Kidney (tissue), 22 donors: ENCODE measurements at places on chromosomes 2 and 18. TPM values are rescaled to one million over a fixed set of nuclear protein-coding genes. Genes with fewer than 3 reads are reported as not detected.

- no peaks in the 10 kb centered on the region for H3K4me1 ChIP-seq
- no peaks in the 10 kb centered on the region for H3K36me3 ChIP-seq
- no peak for DNase-seq
- H3K27me3 ChIP-seq: no peaks in the 10 kb centered on the region
Measured at GRCh38 chr2:145777297-145777696, 1257.4 kb upstream of the ZEB2 start.

DNA sequence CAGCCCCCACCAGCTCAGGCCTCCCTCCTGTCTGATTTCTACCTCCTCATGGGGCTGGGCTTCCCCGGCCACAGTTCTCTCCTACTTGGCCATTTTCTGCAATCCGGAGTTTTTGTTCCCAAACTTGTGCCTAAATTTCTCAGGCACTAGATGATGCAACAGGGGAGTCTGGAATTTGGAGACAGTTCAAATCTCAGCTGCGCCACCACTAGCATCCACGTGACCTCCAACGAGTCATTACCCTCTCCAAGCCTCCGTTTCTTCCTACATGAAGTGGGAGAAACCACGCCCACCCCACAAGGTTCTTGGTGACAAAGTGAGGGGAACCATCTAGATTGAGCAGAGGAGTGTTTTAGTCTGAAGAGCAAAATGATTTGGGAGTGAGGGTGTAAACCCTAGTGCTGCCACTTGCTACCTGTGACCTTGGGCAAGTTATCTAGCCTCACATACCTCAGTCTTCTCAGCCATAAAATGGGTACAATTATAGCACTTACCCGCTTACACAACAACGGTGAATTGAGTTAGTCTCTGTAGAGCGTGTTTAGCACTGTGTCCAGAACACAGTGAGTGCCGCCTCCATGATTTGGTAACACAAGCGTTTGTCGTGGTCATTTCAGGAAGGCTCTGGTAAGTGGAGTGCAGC, 61.4 kb upstream of the ASAP2 start:
- H3K27ac ChIP-seq: no peak overlapping the region
- no peaks in the 10 kb centered on the region for H3K36me3 ChIP-seq
- no peaks in the 10 kb centered on the region for H3K27me3 ChIP-seq
- H3K4me3 ChIP-seq: no peak overlapping the region

DNA sequence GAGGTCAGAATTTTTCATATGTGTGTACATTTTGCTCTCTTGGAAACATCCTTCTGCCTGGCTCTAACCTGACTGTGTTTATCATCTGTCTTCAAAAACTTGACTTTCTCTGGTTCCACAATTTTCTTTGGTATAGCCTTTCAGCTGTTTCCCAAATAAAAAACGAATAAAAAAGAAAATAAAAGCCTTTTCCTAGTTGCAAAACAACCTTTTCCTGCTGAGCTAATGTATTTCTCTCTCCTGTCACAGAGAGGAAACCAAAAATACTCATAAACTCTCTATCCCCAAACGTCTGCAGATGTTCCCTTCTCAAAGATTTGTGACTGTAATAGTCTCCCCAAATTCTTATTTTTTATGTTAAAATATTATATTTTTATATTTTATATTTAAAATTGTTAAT, 505.3 kb upstream of the SLC39A10 start:
- H3K4me1 ChIP-seq: no peaks in the 10 kb centered on the region
- H3K36me3 ChIP-seq: no peaks in the 10 kb centered on the region
- no peaks in the 10 kb centered on the region for H3K27me3 ChIP-seq
- no peak overlapping the region for H3K27ac ChIP-seq
- DNase-seq: no peak
- H3K4me3 ChIP-seq: no peak overlapping the region

DNA sequence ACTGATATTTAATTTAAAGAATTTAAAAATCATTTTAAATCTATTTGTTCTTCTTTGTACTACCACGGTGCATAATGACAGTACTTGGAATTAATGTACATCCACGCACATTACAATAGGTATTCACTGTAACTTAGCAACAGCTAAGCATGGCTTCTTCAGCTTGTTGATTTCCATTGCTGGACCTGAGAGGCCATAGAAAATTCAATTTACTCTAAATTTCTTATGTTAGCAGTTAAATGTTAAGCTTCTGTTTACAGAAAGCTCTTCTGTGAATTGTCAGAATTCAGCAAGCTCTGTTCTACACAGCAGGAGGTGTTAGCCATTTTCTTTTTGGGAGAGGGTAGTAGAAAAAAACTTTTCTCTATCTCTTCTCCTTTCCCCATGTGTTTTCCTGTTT, 1149.3 kb upstream of the CDH2 start:
- no peaks in the 10 kb centered on the region for H3K4me1 ChIP-seq
- DNase-seq: no peak
- H3K4me3 ChIP-seq: no peak overlapping the region
- no peak overlapping the region for H3K27ac ChIP-seq

The CCDC178 gene
- 4.6 TPM for polyA plus RNA-seq

The REG3A gene
- polyA plus RNA-seq: not detected

GRCh38 chr2:120594856-120595685, 140.6 kb upstream of the GLI2 start:
- H3K4me3 ChIP-seq: no peak overlapping the region
- DNase-seq: no peak
- H3K4me1 ChIP-seq: no peaks in the 10 kb centered on the region
- no peaks in the 10 kb centered on the region for H3K36me3 ChIP-seq
- no peak overlapping the region for H3K27ac ChIP-seq
